ENCODE measurements at places on chromosomes 5 and 9. TPM values are rescaled to one million over a fixed set of nuclear protein-coding genes. Genes with fewer than 3 reads are reported as not detected.

- DNase-seq, result no peak
Observed at GRCh38 chr9:71762900-71763653, 5.2 kb downstream of the CEMIP2 start.

The DNAH5 gene
- 0.20 TPM for total RNA-seq

- no peak for DNase-seq
Observed at GRCh38 chr9:5230554-5230953, 665 bp upstream of the INSL4 start.

GRCh38 chr5:93573354-93574351, 7.4 kb downstream of the NR2F1-AS1 start:
- DNase-seq, result no peak

DNA sequence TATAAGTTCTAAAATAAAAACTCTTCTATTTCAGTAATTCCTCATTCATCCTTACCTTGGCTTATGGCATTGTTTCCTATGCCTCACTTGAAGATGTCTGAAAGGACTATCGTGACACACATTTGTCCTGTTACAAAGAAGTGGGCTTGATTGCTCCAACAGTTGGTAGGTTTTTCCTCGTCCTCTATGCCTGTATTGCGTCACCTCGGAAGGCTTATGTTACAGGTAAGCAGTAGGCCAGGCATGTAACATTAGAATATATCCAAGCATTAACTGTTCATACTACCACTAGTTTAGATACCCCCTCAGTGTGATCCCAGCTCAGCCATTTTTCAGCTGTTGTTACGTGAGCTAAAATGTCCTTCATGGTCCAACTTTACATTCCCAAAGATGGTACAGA, 116.7 kb downstream of the MLLT3 start:
- DNase-seq, result no peak

GRCh38 chr5:169067751-169068173, 233.2 kb downstream of the SLIT3 start:
- peak; percentile 36 for DNase-seq

The TYRP1 gene
- not detected for total RNA-seq

DNA sequence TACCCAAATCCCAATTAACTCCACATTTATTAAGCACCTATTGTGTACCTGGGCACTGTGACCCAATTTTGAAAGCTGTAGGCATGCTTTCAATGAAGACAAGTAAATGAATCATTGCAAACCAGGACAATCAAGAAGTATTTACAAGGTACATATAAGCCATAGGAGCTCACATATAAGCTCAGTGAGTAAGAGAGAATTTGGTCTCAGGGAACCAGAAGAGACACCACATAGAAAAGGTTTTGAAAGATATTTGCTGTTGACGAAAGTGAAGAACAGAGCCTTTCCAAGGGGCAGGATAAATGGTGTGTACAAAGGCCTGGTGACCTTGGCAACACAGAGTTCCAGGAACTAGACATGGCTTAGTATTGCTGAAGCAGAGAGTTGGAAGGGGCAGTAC, 187.6 kb downstream of the CD180 start:
- DNase-seq, result no peak

The LSM11 gene
- 7.7 TPM for total RNA-seq

- peak; percentile 58 for DNase-seq
Observed at GRCh38 chr5:176542596-176543427, 5.6 kb upstream of the RNF44 start.

The HSPA9 gene
- 184 TPM for total RNA-seq

DNA sequence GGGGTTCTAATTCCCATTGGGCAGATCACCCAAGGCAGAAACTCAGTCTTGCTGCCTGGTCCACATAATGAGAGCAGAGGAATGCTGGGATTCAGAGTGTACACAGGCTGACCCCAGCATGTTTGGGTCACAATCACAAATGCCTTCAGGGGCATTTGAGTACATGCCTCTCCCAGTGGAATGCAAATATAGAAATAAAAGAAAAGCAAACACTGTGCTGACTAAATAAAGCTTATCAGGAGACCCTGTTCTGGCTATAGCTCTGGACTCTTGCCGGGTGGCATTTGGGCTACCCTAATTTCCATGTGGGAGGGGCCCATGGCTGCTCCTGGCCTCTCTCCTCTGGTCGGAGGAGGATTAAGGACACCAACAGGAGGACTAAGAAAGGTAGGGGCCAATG, 121.4 kb downstream of the DOCK8 start:
- no peak for DNase-seq

- DNase-seq, result no peak
Observed at GRCh38 chr5:90902651-90903386, 344.2 kb downstream of the ADGRV1 start.

GRCh38 chr9:99967457-99967856, 61.0 kb downstream of the STX17 start:
- DNase-seq, result no peak

The CA9 gene
- not detected for total RNA-seq

GRCh38 chr5:125683669-125684068, 739.5 kb upstream of the GRAMD2B start:
- no peak for DNase-seq

GRCh38 chr9:80493258-80493657, 921.5 kb downstream of the TLE4 start:
- DNase-seq, result no peak

The SELENOP gene
- total RNA-seq, result 0.61 TPM

The ESM1 gene
- not detected for total RNA-seq

GRCh38 chr9:89984214-89984613, 379.4 kb downstream of the GADD45G start:
- DNase-seq, result no peak

GRCh38 chr5:177123789-177124485, 9.6 kb upstream of the NSD1 start:
- no peak for DNase-seq

DNA sequence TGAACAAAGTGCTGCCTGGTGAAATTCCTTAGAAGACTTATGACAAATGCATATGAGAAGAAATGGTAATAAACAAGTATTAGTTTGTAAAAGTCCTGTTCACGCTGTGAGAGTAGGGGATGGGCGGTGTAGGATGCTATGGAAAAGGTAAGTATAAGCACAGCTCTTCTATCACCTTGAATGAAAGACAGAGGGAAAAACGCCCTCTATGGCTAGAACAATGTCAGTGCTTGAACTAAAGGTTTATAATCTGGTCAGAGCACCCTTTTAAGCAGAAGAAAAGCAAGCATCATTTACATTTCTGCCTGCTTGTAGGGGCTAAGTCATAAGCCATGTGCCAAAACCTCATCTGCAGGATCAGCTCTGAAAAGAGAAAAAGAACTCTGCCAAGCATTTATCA, 115.2 kb downstream of the LHFPL2 start:
- no peak for DNase-seq

DNA sequence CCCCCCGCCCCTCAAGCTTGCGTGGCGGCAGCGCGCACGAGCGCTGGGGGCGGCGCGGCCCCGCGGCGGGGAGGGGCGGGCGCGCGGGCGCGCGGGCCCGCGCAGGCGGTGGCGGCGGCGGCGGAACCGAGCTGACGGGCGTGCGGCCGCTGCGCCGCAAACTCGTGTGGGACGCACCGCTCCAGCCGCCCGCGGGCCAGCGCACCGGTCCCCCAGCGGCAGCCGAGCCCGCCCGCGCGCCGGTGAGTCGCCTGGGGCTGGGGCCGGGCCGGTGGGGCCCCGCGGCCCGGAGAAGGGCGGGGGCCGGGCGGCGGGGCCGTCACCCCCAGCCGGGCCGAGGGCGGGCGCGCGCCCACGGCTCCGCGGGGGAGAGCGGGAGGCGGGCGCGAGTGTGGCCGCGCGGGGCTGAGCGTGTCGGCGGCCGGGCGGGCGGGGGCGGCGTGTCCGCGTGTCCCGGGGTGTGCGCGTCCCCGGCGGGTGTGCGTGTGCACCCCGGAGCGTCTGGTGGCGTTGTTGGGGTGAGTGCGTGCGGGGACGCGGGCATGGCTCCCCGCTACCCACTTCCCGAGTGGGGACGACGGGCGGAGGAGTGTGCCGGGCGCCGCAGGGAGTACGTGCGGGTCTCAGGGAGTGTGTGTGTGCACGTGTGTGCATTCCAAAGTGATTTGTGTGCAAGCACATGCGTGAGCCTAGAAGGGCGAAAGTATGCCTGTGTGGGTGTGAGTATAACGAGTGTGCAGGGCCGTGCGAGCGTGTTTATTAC, at the start of gene NEK6:
TSS of gene NEK6 (plus strand) at position 106 of the 763 bp plus-strand sequence. CDS start 44,016 bp downstream, outside the sequence.
- no peak for DNase-seq

DNA sequence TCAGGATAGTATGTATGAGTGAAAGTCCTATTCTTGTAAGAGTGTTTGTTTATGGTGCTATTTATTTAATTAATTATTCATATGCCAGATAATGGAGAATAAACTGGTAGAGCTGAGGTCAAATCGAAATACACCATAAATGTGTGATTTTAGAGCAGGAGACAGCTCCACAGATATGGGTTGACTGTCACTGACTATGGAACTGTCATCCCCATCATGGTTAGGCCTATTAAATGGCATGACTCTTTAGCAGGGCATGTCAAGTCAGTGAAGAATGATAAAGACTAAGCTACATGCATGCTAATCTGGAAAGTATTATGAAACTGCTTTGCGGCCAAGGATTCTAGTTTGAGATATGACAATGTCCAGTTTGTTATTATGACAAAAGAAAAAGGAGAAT, 658.6 kb downstream of the ISL1 start:
- no peak for DNase-seq

The OSMR gene
- not detected for total RNA-seq

The CHSY3 gene
- total RNA-seq, result not detected

The SMIM32 gene
- total RNA-seq, result not detected

- DNase-seq, result no peak
Observed at GRCh38 chr9:26163931-26164330, 485.7 kb upstream of the TUSC1 start.

DNA sequence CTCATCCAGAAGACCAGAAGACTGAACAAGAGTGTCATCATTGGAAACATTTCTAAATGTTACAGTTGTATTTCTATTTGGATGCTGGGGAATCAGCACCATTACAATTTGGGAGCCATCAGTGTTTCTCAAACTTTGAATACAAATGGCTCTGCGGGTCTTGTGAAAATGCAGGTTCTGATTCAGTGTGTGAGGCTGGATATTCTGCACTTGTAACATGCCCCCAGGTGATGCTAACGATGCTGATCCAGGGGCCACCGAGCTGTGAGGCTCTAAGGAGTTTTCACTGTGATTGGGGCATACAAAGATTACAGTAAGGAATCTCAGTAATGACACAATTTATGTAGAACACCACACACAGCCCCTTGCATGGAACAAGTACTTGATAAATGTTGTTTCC, 167.7 kb downstream of the ACTL7B start:
- DNase-seq, result no peak

- peak; percentile 62 for DNase-seq
Observed at GRCh38 chr5:8843771-8844170, 702.1 kb downstream of the SEMA5A start.

The FAM200C gene
- 5.1 TPM for total RNA-seq

The DAPK1 gene
- 384 TPM for total RNA-seq

The ATOX1 gene
- 82.9 TPM for total RNA-seq

GRCh38 chr9:89420397-89421178, 77.3 kb downstream of the SEMA4D start:
- no peak for DNase-seq

DNA sequence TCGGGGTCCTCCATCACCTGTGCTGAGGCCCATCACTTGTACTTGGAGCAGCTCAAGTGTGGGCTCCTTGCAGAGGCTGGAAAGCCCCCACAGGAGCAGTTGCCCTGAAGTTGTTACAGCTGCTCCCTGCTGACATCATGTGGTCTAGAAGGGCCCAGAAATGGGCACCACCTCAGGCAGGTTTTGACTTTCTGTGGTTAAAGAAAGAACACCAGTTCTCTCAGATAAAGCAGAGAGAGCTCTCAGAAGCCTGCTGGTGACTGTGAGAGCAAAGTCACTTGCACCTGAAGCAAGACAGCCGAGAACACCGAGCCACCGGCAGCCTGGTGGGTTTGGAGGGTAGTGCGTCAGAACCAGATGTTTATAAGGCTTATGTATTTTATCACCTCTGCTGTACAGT, 70.4 kb downstream of the MVB12B start:
- no peak for DNase-seq

GRCh38 chr9:2158111-2158610, 143.0 kb downstream of the SMARCA2 start:
- no peak for DNase-seq

The TEX48 gene
- total RNA-seq, result not detected

- DNase-seq, result peak; percentile 68
Observed at GRCh38 chr9:129852579-129852978, 17.3 kb downstream of the USP20 start.

The SPATA31A1 gene
- total RNA-seq, result 0.15 TPM

The DIPK1B gene
- 71.3 TPM for total RNA-seq

DNA sequence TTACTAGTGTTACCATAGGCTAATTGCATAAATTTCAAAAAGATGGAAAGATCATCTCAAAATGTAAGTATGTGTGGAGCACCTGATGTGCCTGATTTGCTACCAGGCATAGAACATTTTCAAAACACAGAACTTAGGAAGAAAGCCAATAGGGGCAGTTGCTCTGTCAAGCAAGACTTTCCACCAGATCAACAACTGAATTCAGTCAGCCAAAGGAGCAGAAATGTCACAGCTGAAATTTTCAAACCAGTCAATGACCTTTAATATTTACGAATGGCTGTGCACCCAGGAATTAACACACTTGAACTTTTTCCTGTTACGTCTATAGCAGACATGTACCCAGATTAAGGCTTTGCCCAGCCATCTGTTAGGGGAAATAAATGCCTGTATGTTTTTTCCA, 452.8 kb upstream of the PTGER4 start:
- no peak for DNase-seq

All from glutamatergic neuron (in vitro differentiated cells).